Left hindlimb (tissue), 1 donor: ENCODE measurements at places on chromosomes 5 and 9.

DNA sequence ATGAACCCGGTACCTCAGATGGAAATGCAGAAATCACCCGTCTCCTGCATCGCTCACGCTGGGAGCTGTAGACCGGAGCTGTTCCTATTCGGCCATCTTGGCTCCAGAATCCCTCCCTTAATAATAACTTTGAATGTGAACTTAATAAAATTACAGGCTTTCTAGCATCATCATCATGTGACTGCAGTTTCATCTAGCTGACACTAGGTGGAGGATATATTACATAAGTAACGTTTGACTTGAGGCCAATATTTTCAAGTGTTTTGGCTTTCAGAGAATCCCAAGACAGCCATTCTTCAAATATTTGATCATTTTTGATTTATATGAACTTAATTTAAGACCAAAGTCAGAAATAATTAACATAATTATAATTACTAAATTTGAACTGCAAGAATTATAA is 474.9 kb upstream of the CDH10 start:
- DNase-seq, result no peak

GRCh38 chr5:143094087-143094521 is 309.4 kb downstream of the NR3C1 start:
- DNase-seq, result no peak

DNA sequence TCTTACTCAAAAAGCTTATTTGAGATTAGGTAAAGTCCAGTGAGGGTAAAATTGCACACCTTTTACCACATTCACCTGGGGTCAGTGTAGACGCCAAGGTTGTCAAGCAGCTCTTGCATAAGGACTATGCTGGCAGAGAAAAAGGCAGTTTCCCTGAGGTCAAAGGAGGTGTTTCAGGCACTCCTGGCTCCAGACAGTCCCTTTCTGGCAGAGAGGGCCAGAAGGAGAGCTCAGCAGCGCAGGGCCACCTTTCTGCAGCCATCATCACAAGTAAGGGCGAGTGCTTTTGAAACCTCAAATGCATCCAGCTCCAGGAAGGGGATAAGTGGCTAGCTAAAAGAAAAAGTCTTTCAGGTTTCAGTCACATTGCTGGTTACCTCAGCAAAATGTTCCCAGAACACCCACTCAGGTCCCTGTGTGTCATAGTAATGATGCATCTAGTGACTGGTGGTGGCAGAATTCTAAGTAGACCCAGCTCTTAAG is 16.7 kb upstream of the IL13 start:
- no peak for DNase-seq

DNA sequence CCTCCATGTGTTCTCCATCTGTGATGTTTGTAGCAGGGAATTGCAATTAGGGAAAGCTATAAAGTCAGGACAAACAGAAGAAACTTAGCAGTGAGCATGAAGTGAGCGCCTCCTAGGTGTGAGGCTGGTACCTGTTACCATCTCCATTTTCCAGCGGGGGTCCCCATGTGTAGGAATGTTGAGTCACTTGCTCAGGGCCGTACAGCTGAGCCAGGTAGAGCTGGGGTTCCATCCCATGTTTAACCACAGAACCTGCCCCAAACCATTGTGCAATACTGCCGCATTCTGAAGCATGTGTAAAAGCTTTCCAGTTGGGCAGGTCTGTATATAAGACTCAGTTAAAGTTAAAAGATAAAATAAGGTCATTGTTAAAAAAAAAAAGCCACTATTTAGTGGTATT is 62.7 kb downstream of the NDFIP1 start:
- no peak for DNase-seq

DNA sequence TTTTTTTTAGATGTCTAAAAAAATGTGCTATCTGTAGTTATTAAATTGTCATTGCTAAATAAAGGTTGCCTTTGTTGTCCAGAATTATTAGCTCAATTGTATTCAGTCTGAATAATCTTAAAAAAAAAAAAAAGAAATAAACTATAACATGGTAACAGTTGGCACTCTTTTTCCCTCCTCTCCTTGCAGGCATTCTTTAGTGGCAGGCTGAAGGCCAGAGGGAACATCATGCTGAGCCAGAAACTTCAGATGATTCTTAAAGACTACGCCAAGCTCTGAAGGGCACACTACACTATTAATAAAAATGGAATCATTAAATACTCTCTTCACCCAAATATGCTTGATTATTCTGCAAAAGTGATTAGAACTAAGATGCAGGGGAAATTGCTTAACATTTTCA is 87.6 kb upstream of the FAM170A start:
- no peak for DNase-seq

DNA sequence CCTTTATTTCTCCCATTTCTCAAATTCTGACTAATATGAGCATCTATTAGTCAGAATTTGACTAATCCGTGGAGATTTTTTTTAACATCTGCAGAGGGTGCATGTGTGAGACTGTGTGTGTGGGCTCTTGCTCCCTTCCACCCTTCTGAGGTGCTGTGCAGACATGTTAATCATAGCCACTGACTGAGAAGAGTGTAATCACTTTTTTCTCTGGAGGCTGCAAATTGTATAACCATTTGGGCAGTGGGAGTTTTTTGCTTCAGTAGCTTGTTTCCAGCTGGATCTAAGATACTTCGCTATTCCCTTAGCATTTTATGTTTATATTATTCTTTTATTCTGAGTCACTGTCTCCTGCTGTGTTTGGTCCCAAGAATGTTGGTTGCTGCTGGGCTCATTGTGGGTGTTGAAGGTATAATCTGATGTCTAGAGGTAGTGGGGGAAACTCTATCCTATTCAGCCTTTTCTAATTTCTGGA is 66.2 kb downstream of the ARHGEF28 start:
- no peak for DNase-seq

- no peak for DNase-seq
Observed at GRCh38 chr9:88828492-88828974, 162.7 kb upstream of the S1PR3 start.

- DNase-seq, result no peak
Observed at GRCh38 chr5:116766470-116766947, 191.9 kb upstream of the SEMA6A start.

- DNase-seq, result no peak
Observed at GRCh38 chr5:14582797-14583137, 1.2 kb downstream of the OTULINL start.

DNA sequence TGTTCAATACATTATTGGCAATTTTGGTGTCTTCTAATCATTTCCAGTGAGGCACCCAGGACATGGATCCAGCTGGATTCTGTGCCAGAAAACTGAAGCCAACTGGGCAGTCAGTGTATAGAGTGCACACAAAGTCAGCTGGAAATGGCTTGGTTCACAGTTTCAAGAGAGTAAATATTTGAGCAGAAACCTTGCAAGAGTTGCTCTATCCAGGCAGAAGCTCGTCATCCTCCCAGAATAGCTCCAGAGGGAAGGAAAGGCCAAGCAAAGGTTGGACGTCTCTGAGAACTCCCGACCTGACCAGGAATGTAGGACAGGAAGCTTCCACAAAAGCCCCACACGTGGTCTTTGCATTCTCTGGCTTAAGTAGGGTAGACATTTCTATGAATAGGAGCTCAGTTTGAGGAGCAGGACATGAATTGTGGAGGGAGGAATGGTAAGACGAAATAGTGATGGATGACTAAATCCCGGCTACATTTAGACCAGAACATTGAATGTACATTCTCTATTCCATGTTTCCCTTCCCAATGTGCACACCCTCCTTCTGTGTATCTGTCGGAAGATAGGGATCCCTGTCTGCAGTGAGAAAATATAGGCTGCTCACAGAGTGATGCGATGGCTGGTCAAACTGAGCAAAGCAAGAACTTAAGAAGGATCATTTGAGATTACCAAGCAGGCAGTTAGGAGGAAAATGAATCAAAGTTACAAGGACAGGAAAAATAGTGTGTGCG is 72.7 kb upstream of the FCN2 start:
- peak; percentile 86 for DNase-seq

DNA sequence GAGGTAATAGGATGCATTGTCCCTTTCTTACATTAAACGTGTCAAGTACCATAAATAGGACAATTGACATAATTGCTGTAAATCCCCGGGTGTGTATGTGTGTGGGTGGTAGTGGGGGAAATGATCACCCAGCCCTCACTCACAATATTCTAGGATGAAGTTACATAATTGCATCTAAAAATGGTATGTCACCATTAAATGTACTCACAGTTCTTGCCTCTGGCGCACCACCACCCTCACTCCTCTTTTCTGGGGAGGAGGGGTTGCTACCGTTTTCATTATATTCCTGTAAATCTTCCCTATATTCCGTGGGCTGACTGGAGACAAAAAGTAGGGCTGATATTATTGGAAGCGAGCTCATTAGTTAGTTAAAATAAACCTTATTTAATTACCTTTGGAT is 563.8 kb downstream of the TLR4 start:
- DNase-seq, result no peak

GRCh38 chr9:112249277-112249676 is 74.2 kb upstream of the SUSD1 start:
- no peak for DNase-seq

DNA sequence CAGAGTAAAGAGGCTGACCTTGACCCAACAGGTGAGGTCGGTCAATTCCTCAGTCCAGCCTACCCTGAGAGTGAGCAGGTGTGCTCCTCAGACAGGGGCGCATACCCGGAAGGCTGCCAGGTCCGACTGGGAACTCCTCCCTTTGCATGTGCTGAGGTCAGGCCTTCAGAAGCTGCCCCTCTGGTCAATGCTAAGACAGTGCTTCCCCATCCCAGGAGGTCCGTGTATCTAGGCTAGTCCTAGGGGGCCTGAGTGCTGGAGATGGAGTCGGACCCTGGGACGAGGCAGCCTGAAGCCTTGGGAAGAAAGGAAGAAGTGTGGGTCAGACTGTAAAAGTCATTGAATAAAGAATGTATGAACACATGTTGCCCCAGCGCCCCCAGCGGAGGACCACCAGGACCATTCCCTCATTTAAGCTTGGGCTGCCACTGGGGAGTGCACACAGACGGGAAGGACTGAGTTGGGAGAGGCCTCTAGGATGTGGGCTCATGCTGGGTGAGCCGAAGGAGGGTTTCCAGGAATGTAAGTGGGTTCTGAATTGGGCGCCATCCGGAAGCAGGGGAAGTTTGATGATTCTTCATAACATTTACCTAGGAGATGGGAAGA is 41.0 kb upstream of the GFPT2 start:
- no peak for DNase-seq

DNA sequence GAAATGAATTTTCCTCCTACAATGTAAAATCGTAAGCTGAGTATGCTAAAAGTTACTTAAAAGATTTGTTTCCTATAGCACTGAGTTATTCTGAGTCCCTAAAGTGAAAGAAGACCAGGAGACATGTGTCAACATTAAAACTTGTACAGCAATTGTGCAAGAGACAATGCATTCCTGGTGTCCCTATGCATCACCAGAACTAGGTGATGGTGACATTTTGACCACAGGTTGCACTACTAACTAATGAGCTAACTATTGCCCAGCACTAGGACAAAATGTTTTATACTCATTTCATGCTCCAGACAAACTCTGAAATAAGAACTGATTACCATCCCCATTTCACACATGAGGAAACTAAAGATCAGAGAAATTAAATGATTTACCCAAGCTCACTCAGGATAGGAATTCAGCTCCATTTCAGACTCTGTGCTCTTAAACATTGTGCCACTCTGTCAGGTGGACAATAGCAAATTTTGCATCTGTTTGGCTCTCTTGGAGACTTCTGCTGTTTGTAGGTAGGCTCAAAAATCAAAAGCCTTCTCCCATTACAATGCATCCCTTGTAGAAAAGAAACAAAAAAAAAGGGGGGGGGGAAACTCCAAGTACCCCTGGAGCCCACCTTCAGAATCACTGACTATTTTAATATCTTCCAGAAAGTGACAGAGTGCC is 269.2 kb downstream of the ACTL7B start:
- no peak for DNase-seq

DNA sequence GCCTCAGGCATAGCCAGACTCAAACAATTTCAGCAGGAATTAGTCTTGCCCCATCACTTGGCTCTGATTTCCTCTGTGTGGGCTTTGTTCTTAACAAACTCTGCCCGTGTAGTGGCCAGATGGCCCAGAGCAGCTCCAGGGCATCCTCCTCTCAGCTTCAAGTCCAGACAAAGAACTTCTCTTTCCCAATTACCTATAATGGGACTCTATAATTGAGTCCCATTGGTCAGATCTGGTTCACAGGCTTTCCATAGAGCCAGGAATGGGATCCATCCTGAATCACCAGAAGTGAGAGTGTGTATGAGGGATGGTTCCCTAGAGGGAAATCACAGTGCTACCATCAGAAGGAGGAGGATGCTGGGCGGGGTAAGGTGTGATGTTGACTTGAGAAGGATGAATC is 515.8 kb downstream of the KIF4B start:
- no peak for DNase-seq

DNA sequence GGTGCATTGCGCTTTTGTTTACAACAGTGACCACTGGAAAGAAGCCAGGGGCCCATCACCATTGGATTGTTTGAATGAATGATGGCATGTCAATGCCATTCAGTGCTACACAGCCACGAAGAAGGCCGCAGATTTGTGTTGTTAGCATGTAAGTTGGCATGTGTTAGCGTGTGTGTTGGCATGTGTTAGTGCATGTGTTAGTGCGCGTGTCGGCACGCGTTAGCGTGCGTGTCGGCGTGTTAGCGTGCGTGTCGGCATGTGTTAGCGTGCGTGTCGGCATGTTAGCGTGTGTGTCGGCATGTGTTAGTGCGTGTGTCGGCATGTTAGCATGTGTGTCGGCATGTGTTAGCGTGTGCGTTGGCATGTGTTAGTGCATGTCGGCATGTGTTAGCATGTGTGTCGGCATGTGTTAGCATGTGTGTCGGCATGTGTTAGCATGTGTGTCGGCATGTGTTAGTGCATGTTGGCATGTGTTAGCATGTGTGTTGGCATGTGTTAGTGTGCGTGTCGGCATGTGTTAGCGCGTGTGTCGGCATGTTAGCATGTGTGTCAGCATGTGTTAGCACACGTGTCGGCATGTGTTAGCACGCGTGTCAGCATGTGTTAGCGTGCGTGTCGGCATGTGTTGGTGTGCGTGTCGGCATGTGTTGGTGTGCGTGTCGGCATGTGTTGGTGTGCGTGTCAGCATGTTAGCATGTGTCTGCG is 15.3 kb upstream of the ANKRD33B start:
- no peak for DNase-seq

DNA sequence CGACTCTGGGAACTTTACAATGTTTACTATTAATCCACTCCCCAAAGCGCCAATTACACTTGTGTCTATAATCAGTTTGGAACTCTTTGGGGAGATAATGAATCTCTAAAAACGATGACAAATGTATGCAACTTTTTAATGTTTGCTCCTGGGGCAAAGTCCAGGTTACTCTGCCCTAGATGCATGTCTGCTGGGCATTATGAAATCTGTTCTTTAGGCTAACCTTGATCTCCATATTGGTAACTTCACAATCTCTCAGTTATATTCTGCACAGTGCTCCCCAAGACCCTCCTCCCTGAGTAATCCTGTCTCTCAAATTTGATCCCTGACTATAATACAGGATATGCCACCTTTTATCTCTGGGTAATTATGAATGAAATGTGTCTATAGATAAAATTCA is 152.2 kb upstream of the TRPM3 start:
- DNase-seq, result no peak
